ENCODE measurements at places on chromosomes 3 and 15. TPM values are rescaled to one million over a fixed set of nuclear protein-coding genes. Genes with fewer than 3 reads are reported as not detected.

Gene KLF13
- 88.5 TPM for polyA plus RNA-seq

Gene EHD4
- 7.8 TPM for polyA plus RNA-seq

Gene BFSP2
- 1.0 TPM for polyA plus RNA-seq

Gene LRRC2
- 0.27 TPM for polyA plus RNA-seq

Gene RTP3
- not detected for polyA plus RNA-seq
